CD4-positive, alpha-beta T cell treated with Interleukin-4 for 1 hour (primary cell): ENCODE measurements at places on chromosomes 12 and 14.

GRCh38 chr14:79408696-79409095 lies 802.6 kb downstream of the DIO2 start:
- DNase-seq = no peak

- DNase-seq = no peak
Observed at GRCh38 chr14:93944348-93945069, 17.4 kb downstream of the FAM181A start.

- DNase-seq = no peak
Observed at GRCh38 chr14:29078810-29079522, 312.4 kb downstream of the FOXG1 start.

DNA sequence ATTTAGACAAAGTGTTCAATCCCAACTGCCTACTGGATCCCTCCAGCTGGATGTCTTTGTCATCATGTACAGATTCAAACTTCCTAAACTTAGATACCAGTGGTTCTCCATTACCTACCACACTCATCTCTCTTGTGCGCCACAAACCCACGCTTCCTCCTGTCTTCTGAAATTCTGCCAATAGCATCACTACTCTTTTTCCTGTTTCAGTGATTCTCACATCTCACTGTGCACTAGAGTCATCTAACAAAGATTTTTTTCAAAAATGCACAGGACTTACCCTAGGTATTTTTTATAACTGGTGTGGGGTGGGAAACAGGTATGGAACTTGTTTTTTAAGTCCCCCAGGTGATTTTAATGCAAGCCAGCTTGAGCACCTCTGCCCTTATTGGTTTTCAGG lies 5.9 kb downstream of the PSMB5 start:
- no peak for DNase-seq

DNA sequence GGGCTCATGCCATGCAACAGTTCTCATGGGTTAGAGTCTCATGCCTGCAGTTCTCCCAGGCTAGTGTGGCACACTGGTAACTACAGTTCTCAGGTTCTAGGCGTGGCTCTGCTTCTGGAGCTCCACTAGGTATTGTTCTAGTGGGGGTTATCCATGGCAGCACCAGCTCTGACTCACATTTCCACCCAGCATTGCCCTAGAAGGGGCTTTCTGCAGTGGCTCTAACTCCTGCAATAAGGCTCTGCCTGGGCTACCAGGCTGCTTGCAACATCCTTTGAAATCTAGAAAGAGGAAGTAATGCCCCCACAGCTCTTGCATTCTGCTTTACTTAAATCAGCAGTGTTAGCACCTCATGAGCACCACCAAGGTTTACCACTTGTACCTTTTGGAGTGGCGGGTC lies 220.3 kb upstream of the ARID2 start:
- DNase-seq = peak; percentile 18

GRCh38 chr12:24797901-24798300 lies 151.0 kb downstream of the BCAT1 start:
- DNase-seq = no peak

DNA sequence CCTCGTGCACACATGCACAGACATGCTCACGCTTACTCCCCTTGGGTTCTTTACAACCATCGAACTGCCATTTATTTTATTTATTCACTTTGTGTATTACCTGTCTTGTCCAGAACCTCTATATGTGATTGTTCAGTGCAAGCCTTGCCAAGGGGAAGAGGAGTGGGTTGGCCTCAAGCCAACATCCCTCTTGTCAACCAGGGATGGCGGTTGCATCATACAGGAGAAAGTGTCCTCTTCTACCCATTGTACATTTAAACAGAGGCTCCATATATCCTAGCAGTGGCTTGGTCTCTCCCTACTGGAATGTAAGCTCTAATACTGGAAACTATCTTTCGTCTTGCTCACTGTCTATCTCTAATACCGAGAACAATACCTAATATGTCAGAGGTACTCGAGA lies 108.4 kb downstream of the C12orf42 start:
- no peak for DNase-seq

- no peak for DNase-seq
Observed at GRCh38 chr14:59638885-59639284, 62.3 kb upstream of the CCDC175 start.

DNA sequence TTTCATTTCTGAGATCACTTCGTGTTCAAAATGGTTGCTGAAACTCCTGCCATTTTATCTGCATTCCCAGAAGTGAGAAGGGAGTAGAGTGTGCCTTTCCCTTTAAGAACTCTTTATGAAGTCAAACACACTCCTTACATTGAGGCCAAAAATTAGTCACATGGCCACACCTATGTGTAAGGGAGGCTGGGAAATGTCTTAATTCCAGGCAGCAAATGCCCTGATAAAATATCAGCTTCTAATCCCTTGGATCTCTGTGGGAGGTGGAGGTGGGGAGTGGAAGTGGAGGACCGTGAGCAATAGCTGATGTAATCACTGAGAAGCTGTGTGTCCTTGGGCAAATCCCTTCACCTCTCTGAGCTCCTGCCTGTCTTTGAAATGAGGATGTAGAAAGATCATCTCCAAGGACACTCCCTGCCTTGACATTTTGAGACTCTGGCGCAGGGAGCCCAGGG lies 22.7 kb upstream of the ANKRD9 start:
- DNase-seq = no peak

DNA sequence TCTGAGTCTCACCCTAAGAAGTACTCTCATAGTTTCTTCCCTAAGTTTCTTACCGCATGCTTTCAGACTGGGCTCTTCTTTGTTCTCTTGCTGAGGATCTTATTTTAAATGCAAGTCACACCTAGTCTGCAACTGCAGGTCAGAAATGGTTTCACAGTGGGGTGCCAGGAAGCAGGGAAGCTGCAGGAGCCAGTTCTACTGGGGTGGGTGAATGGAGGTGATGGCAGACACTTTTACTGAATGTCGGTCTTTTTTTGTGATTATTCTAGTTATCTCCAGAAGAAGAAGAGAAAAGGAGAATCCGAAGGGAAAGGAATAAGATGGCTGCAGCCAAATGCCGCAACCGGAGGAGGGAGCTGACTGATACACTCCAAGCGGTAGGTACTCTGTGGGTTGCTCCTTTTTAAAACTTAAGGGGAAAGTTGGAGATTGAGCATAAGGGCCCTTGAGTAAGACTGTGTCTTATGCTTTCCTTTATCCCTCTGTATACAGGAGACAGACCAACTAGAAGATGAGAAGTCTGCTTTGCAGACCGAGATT lies 1.7 kb downstream of the FOS start:
- peak; percentile 51 for DNase-seq

GRCh38 chr14:91300957-91301356 lies 56.5 kb upstream of the GPR68 start:
- DNase-seq = no peak

GRCh38 chr14:70812124-70812818 lies 3.0 kb upstream of the MAP3K9 start:
- no peak for DNase-seq

GRCh38 chr12:65620046-65620445 lies 204.2 kb upstream of the HMGA2 start:
- no peak for DNase-seq

- no peak for DNase-seq
Observed at GRCh38 chr12:119319638-119320037, 14.9 kb upstream of the CCDC60 start.

- DNase-seq = peak; percentile 46
Observed at GRCh38 chr12:132423251-132423819, 66.6 kb upstream of the FBRSL1 start.

DNA sequence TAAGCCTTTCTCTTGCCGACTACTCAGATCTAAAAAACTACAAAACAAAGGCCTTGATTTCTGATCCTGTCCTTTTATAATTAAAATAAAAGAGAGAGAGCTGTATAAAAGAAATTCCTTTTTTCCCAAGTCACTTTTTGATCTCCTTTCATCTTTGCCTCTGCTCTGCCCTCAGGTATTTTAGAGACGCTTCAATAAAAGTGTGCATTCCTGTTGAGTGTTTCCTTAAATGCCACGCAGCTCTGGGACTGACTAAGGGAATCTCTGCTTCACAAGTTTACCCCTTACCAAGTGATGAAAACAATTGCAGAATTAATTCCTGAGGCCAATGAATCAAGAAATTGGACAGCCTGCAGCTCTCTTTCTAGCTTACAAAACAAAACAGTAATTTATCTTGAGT lies 1109.8 kb downstream of the TMTC2 start:
- no peak for DNase-seq

DNA sequence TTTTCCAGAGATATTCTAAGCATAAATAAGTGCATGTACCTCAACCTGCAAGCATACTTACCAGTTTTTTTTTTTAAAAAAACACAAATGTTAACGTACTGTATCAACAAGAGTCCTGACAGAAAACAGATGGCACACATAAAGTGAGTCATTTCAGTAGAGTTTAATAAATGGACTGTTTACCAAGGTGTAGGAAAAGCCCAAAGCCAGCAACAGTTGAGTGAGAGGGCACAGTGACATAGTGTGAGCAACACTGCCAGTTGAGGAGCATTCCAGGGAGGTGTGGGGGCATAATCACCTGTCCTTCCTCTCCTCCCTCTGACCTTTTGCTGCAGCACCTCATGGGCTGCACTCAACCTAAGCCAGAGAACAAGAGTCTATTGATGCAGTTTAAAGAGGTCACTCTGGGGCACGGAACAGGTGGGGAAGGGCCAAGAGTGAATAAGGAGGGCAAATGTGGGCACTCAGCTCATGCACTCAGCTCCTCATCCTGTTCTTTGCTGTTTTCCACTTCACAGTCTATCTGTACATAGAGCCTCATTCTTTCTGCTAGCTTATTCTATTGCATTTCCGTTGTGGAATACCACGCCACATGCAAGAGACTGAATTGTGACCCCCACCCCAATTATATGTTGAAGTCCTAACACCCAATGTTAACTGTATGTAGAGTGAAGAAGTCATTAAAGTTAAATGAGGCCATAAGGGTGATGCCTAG lies 29.3 kb downstream of the DHRS2 start:
- no peak for DNase-seq

DNA sequence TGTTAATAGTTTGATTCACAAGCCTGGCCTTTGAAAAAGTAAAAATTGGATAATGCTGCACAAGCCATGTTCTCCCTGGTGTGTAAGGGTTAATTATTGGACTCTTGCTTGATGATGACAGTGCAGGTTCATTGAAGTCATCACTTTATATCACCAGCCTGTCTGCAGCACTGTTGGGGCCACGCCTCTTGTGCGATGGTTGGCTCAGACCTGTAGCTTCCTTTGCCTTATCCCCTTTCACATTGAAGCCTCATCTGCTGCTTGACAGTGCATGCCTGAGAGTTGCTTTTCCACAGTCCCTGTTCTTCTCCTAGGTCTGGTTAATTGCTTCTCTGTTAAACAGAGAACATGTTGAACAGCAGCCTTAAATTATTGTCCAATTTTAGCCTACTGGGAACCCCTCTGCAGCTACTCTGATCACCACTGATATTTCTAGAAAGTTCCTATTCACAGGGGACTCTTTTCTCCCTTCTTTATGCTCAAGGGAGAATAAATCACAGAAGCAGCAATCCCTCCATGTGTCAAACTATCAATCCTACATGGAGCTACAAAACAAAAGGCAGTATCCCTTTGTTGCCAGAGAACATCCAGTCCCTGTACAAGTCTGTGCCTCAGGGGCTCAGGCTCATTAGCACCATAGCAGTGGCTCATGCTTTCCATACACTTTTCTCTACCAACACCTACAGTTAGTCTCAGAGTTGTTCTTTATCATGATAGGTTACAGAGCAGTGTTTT lies 322.1 kb downstream of the RGS6 start:
- no peak for DNase-seq

GRCh38 chr14:92963301-92964123 lies 40.6 kb downstream of the CHGA start:
- no peak for DNase-seq

- DNase-seq = no peak
Observed at GRCh38 chr14:31263485-31264133, 56.0 kb upstream of the HECTD1 start.

GRCh38 chr14:35365130-35366055 lies 39.2 kb downstream of the NFKBIA start:
- peak; percentile 41 for DNase-seq

GRCh38 chr12:46710125-46710743 lies 115.6 kb downstream of the SLC38A4 start:
- no peak for DNase-seq

- DNase-seq = no peak
Observed at GRCh38 chr14:99185436-99186068, 86.4 kb downstream of the BCL11B start.

- no peak for DNase-seq
Observed at GRCh38 chr12:46950094-46950493, 124.3 kb upstream of the SLC38A4 start.

GRCh38 chr12:29104516-29104915 lies 44.6 kb upstream of the FAR2 start:
- DNase-seq = no peak

GRCh38 chr14:101884934-101885576 lies 79.3 kb upstream of the DYNC1H1 start:
- no peak for DNase-seq

GRCh38 chr12:130017591-130018449 lies 114.0 kb upstream of the TMEM132D start:
- no peak for DNase-seq

GRCh38 chr12:121872546-121873215 lies 14.0 kb upstream of the HPD start:
- DNase-seq = no peak

DNA sequence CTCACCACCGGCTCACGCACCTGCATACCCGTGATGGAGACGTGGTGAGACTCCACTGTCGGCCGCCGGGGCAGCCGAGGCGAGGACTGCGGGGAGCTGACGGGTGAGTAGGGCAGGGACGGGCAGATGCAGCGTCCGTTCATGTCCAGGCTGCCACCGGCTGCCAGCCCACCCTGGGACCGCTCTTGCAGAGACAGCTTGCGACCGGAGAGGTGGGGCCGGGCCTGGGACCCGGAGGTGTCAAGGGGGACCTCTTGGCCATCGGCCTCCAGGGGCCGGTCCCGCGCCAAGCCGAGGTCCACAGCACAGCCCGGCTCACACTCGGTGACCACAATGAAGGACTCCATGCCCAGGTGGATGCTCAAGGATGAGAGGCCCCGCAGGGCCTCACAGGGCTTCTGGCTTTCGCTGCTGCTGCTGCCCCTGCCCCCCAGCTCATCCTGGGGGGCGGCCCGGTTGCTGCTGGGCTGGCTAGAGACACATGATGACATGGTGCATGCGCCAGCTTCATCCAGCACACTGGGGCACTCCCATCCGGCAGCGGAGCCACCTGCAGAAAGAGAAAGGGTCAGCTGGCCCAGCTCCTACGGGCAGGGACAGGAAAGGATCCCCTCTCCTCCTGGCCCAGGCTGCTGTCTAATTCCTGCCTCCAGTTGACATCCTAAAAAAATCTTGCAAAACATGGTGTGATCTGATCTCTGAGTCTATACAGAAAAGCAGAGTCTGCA lies 22.3 kb downstream of the CAMKK2 start:
- DNase-seq = no peak
